ENCODE measurements at places on chromosomes 16 and 17.
A peak's percentile ranks its signal among the peaks of the same experiment; 100 is the strongest.

- no peak for DNase-seq
Observed at GRCh38 chr17:5241861-5242671, 7.4 kb upstream of the SCIMP start.

- no peak for DNase-seq
Observed at GRCh38 chr16:82432261-82432660, 194.5 kb upstream of the CDH13 start.

DNA sequence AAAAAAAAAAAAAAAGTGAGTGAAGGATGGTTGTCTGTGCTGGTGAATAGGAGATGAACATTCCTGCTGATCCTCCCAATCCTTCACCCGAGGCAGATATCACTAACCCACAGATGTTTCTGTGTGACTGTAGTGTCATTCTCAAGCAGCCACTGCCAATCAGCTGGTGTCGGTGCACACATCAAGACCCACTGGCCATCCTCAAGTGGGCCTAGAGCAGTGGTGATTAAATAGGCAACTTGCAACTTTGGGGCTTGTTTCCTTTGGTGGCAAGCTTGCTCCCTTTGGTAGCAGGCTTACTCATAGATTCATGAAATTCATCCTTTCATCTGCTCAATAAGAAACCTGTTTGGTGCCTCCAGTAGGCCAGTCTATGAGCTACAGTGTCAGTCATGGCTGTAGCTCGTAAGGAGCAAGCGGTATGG is 51.1 kb upstream of the LGALS9 start:
- no peak for DNase-seq

GRCh38 chr16:89290887-89291286 is 73.4 kb downstream of the ZNF778 start:
- no peak for DNase-seq

- peak; percentile 78 for DNase-seq
Observed at GRCh38 chr17:50151041-50151936, 812 bp upstream of the PPP1R9B start.

GRCh38 chr17:28045304-28045703 is 2.8 kb downstream of the NLK start:
- no peak for DNase-seq

DNA sequence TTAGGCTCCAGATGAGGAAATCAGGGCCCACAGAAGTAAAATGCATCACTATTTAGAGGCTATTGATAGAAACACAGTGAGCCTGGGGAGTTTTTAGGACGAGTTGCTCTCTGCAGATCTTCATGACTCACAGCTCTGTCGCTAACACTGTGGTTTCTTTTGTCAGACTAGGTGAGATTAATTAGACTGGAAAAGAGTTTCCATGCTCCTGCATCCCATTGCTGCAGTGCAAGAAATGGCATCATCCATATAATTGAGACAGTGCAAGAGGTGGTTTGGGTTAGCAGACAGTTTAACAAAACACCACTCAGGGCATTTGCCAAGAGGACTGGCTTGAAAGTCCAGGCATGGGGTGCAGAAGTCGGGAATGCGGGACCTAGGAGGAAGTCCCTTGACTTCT is 198.8 kb upstream of the CACNG5 start:
- DNase-seq, result no peak

DNA sequence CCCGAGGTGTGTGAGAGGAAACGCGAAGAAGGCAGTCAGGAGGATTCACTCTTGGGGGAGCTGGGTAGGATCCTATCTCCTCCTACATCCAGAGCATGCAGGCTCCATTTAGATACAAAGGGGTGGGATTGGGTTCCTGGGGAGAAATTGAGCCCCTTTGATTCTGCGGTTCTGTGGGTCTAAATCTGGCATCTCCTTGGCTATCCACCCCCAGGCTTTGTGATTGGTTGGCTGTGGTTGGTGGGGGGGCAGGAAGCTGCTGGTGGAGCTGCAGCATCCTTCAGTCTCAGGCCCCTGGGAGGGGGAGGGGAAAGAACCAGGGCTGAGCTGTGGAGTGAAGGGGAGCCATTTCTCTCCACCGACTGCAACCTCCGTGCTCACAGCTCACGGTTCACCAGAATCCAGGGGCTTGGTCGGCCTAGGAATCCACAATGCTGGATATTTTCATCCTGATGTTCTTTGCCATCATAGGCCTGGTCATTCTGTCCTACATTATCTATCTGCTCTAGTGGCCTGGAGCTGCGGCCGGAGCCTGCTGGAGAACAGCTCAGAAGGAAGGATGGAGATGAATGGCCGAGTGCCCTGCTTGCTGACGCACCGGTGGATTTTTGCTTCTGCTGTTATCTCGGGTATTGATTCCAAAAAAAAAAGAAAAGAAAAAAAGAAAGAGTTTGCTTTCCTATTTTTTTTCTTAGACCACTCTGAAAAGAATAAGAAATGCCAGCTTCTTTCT is at the start of gene LASP1NB:
TSS of gene LASP1NB (plus strand) at position 352 of the 733 bp plus-strand sequence.
- no peak for DNase-seq

DNA sequence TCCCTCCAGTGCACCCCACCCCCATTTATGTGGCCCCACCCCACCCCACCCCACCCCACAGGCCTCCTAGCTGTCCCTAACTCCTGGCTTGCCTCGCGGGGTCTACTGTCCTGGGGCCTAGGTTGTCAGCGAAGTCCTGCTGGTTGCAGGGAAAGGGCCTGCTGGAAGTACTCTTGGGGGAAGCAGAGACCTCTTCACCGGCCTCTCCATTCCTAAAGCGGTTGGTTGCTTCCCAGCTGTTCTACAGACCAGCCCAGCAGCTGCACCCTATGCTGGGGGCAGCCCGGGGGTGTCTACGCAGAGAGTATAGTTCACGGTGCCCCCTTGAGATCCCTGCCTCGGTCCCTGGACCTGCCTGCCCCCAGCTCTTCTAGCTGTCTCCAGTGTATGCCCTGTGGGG is 56.2 kb downstream of the BAIAP2 start:
- no peak for DNase-seq

- DNase-seq, result no peak
Observed at GRCh38 chr16:2507052-2507659, 6.6 kb upstream of the ATP6V0C start.

- no peak for DNase-seq
Observed at GRCh38 chr17:28334171-28334570, 1.1 kb downstream of the IFT20 start.

- no peak for DNase-seq
Observed at GRCh38 chr16:86494039-86494564, 16.2 kb upstream of the FOXF1 start.

DNA sequence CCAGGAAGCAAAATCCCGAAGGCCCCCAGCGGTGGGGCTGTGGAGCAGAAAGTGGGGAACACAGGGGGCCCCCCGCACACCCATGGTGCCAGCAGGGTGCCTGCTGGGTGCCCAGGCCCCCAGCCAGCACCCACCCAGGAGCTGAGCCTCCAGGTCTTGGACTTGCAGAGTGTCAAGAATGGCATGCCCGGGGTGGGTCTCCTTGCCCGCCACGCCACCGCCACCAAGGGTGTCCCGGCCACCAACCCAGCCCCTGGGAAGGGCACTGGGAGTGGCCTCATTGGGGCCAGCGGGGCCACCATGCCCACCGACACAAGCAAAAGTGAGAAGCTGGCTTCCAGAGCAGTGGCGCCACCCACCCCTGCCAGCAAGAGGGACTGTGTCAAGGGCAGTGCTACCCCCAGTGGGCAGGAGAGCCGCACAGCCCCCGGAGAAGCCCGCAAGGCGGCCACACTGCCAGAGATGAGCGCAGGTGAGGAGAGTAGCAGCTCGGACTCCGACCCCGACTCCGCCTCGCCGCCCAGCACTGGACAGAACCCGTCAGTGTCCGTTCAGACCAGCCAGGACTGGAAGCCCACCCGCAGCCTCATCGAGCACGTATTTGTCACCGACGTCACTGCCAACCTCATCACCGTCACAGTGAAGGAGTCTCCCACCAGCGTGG is 6.5 kb downstream of the CBX2 start:
- no peak for DNase-seq

DNA sequence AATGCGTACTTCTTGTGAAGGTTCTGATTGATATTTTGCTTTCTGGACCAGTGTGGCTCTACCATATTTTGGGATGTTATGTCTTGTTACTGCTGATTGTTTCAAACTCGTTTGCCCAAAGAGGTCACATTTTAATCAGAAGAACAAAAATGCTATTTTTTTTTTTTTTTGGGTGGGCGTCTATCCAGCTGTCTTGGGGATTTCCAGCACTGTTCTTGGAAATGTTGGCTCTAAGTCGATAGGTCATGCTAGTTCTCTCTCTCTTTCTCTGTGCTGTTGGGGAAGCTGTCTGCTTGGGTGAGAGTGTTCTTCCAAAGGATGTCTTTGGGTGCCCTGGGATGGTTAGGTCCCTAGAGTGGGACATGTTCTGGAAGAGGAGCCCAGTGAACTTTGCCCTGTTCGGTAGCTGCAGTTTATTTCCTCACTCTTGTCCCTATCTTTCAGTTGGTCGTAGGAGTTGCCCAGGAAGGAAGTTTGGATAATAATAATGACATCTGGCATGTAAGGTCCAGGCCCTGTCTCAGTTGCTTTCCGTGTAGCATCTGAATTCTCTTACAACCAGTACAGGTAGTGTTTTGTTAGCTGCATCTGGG is 2.9 kb downstream of the IRF8 start:
- no peak for DNase-seq

- DNase-seq, result no peak
Observed at GRCh38 chr16:58035356-58036170, 10.0 kb downstream of the MMP15 start.

DNA sequence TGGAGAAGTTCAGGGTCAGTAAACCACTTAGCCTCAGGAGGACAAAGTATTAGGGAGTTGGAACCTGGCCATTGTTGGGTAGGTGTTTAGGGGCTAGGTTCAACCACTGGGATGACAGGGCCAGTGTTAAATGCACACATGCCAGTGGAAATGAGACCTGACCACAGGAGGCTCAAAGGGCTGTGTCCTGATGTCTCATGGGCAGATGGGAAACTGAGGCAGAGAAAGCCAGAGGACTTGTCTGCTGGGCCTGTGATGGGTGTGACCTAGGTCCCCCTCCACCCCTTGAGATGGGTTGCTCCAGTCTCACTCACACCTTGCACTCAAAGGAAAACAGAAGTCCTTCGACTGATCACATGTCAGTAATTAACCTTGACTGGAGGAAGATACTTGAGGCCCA is 16.0 kb downstream of the CPNE2 start:
- no peak for DNase-seq

DNA sequence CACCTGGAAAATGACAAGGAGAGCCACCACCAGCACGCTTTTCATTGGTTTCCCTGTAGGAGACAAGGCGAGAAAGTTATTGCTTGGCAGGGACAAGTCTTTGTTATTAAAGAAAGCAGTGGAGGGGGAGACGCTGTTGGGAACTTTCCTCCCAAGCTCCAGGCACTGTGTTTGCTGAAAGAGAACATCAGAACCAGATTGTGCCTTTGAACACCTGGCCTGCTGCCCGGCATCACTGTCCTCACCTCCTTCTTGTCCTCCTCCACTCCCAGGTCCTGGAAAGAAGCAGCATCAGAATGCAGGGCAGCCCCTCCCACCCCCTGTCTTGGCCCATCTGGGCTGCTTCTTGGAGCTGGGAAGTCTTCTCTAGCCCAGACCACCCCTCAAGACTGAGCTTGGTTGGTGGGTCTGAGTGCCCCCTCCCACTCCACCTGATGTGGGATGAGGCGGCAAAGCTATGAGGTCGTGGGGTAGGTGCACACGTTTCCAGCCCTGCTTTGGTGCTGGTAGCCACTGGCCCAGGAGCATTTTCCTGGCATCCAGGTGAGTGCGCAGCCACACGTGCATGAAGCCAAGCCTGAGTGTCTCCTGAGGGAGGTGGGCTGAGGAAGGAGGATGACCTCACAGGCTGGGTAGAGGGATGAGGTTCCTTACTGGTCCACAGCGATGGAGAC is 6.2 kb downstream of the CCR7 start:
- no peak for DNase-seq

DNA sequence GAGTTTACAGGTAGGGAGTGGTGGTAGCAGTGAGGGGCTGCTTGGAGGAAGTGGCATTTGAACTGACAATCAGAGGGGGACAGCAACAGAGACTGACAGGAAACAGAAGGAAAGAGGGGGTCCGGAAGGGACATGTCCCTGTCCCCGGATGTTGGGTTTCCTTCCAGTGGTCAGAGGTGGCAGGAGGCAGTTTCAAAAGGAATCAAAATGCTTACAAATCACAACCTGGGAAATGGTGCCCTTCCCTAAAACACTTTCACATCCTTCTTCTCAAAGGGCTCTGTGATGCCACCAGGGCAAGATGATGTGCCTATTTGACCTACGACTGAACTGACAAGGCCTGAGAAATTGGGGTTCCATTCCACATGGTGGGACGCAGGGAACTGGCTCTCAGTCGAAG is 19.7 kb downstream of the ADGRG1 start:
- DNase-seq, result no peak

- no peak for DNase-seq
Observed at GRCh38 chr17:9907883-9908648, 3.0 kb upstream of the RCVRN start.

DNA sequence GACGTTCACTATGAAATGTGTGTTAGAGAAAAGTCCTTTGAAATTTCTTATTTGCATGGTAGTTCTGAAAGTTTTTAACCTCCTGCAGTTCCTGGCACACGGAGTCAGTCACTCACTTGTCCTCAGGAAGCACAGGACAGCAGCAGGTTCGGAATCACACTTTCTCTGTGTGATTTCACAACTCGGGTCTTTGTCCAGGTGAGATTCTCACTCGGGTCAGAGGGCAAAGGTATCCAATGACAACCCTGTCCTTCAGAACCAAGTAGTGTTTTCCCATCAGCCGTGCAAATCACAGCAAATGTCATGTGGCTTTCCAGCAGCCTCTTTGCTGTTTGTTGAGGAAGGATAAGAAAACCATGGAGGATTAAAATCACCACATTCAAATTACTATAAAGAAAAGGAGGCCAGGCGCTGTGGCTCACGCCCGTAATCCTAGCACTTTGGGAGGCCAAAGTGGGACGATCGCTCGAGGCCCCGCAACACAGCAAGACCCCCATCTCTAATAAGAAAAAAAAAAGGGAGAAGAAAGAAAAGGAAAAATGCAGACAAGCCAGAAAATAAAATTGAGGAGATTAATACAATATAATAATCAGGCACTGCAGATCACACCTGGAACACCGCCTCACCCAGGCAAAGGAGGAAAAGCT is 22.0 kb downstream of the ADCY9 start:
- DNase-seq, result no peak

GRCh38 chr16:85029408-85029784 is 1.8 kb downstream of the KIAA0513 start:
- peak; percentile 58 for DNase-seq

DNA sequence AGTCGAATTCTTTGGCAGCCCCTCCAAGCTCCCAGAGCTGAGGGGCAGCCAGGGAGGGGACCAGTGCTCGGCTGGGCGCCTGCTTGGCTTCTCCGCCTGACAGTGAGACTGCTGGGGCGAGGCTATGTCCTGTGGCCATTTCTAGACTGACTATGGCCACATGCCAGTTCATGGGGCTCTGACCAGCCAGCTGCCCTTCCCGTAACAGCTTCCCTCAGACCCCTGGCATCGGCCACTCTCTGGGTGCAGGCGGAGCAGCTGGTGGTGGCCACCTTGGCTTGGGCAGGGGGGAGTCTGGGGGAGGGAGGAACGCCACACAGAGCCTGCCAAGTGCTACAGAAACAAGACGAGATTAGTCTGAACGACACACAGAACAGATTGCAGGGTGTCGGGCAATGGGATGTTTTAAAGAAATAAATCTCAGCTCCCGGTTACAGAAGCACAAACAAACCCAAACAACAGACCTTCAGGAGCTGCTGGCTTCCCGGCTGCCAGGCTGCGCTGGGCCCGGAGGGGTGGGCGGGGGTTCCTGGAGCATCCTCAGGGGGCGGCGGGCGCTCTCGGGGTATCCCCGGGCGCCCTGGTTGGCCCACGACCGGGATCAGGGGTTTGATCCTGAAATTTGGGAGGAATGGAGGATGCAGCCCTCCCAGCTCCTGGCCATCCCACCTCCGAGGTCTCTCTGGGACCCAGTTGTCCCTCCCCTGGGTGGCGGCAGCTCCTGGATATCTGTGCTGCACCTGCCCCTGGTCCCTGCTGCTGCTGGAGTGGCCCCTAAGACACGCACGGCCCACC is 34.5 kb downstream of the TBC1D16 start:
- no peak for DNase-seq
